Right forelimb (tissue), 1 donor: ENCODE measurements at places on chromosomes 16 and 17.

DNA sequence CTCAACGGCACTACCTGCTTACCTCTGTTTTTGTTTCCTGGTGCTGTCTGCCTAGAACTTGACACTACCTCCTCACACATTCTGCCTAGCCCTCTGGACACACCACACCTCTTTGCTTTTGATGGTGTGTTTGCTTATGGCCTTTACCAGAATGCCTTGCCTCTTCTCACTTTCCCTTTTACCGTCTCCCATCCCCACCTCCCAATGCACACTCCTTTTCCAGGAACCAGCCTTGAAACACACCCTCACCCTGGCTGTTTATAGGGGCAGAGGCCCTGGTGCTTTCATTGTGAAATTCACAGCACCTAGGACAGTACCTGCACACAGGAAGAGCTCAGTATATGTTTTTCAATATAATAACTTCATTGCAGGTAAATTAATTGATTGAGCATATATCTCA, 56.2 kb downstream of the MAP2K6 start:
- DNase-seq, result no peak

GRCh38 chr16:70788668-70789594, 12.0 kb downstream of the VAC14 start:
- DNase-seq, result peak; percentile 92

- no peak for DNase-seq
These were observed 2.4 kb upstream of the TBX2 start for GRCh38 chr17:61397086-61397842.

GRCh38 chr17:75317671-75318070, 28.4 kb upstream of the SLC25A19 start:
- no peak for DNase-seq

GRCh38 chr17:6572972-6573370, 16.6 kb upstream of the PITPNM3 start:
- DNase-seq, result no peak

GRCh38 chr17:78820841-78821240, 19.8 kb downstream of the USP36 start:
- DNase-seq, result no peak

DNA sequence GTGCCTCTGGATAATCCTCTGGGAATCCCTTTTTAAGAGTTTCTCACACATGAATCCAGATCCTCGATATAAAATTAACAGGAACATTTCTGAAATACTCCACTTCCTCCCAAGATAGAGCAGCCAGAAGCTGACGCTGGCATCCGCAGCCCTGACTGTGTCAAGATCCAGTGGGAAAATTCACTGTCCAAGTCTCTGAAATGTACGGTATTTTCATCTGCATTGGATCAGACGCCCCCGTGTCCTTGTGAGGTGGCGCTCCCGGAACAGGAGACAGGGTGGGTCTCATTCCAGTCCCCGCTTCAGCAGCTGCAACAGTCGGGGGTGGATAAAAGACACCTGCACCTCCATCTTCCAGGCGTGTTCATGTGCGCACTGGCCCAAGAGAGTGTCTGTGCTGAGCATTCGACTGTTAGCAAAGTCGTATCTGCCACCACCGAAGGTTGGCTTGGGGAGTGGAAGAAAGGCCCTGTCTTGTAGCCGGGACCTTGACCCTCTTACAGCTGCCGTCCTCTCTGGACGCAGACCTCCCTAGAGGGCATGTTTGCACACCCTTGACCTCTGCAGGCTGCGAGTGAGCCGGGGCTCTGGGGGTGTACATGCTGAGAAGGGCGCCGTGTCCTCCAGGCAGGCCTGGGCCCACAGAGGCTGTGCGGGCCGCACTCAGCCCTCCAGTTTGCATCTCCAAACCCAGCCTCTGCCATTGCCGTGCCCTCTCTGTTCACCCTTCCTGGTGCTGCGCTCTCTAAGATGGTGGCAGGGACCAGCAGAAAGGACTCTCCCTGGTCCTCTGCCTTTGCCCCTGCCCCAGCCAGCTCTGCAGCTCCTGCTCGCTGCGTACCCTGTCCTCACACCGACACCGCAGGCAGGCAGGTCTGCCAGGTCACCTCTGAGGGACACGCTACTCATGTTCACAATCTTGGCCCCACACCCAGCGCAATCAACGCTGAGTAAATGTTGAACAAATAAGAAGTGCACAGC, 72.0 kb upstream of the CHMP6 start:
- no peak for DNase-seq

DNA sequence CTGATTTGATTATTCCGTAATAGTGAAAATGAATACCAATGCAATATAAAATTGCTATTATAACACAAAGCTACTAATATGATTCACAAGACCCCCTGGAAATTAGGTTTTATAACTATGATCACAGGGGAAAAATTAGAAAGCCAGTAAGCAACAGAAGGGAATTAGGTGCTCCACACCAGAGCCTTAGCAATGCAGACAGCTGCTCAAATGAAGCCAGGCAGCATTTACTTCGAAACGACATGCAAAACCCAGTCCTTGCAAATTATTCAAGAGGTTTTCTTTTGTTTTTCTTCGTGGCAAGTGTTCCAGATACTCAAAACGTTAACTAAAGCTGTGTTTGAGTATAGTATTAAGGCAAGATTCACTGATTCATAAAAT, 47.9 kb downstream of the TOX3 start:
- DNase-seq, result no peak

DNA sequence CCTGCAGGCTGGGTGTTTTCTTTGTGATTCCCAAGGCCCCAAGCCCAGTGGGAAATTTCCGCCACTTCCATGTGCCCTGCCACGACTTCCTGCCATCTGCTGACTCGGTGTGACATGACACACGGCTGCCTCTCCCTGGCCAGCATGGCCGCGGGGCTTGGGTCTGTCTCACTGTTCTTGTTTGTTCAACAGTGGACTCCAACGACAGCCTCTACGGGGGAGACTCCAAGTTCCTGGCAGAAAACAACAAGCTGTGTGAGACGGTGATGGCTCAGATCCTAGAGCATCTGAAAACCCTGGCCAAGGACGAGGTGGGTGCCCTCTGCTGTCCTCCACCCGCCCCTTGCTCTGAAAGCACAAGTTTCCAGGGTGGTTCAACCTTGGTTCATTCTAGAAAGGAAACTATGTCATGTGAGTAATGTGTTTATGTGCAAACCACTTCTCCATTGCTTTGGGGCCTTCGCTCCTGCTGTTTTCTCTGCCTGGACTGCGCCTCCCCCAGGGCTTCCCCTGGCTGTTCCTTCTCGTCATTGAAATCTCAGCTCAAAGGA, 26.8 kb downstream of the KNOP1 start:
- no peak for DNase-seq

GRCh38 chr16:14125000-14125681, 54.0 kb downstream of the MRTFB start:
- DNase-seq, result no peak

- DNase-seq, result no peak
These were observed 8.8 kb downstream of the FOXF1 start for GRCh38 chr16:86519007-86519648.

GRCh38 chr17:65155622-65156021, 18.5 kb downstream of the RGS9 start:
- no peak for DNase-seq

DNA sequence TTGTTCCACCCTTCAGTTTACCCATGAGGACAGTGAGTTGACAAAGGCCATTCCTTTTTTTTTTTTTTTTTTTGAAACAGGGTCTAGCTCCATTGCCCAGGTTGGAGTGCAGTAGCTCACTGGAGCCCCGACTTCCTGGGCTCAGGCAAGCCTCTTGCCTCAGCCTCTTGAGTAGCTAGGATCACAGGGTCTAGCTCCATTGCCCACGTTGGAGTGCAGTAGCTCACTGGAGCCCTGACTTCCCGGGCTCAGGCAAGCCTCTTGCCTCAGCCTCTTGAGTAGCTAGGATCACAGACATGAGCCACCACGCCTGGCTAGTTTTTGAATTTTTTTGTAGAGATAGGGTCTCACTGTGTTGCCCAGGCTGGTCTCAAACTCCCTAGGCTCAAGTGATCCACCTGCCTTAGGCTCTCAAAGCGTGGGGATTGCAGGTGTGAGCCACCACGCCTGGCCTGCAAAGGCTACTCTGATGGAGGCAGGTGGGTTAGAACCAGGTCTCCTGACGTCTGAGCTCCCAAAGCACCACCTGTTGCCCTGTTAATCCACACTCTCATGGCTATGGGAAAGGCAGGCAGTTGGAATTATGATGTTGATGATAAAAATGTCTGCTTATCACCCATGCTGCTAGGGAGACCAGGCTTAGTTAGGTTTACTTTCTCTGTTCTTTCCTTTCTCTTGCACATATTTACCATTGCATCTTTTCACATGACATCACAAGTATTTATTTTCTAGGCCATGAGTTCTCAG, 65.2 kb downstream of the KSR1 start:
- DNase-seq, result no peak

DNA sequence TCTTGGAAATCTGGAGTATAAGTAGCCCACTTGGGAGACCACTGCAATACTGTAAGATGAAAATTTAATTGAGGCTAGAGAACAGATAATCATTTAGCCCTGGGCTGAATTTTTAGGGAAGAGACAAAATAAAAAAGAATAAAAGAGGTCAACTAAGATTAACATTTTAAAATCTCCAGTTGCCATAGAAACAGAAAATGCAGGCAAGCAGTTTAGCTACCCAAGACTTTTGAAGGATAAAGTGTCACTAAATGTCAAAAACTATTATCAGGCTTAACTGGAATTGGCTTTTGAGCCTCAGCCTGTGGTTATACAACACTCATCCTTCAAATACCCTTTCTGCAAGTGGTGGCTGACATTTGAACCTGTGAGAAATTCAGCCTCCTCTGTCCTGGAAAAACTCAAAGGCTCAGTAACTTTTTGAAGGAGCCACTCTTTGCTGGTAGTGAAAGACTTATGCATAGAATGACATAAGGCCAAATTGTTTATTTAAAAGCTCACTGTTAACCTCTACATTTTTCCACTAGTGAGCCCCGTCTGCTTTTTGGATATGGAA, 220.7 kb upstream of the KCNJ16 start:
- no peak for DNase-seq
